Stimulated activated CD4-positive, alpha-beta T cell treated with anti-CD3 and anti-CD28 coated beads, Interleukin-1b, Interleukin-23, amount 100 ng/mL, for 1 hour (primary cell): ENCODE measurements at places on chromosomes 11 and 22.

DNA sequence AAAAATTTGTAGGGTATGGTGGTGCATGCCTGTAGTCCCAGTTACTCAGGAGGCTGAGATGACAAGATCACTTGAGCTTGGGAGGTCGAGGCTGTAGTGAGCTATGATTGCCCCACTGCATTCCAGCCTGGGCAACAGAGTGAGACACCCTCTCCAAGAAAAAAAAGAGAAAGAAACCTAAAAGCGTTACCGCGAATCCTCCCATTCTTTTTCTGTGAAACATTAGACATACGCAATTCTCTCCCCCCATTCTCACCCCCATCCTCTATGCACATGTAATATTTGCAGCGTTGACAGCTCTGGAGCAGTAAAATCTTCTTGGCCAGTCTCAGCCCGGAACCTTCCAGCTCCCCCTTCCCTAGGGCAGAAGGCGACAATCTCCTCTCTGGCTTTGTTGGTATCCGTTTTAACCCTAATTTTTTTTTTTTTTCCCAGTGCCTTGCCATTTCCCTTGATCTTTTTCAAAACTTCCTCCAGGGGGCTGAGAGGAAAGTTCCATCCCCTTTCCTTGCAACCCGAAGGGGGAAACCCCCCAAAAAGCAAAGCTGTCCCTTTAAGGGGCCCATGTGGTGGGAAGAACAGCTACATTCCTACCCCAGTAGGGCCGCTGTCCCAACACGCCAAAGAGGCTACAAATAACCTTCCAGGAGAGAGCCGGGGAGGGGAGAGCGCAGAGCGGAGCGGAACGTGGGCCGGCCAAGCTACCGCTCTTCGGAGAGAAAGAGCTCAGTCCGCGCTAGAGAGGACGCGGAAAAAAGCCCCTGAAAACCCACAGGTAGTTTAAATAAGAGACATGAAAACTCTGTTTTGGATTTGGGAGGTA, 1.9 kb downstream of the LRP4 start:
- DNase-seq, result no peak

DNA sequence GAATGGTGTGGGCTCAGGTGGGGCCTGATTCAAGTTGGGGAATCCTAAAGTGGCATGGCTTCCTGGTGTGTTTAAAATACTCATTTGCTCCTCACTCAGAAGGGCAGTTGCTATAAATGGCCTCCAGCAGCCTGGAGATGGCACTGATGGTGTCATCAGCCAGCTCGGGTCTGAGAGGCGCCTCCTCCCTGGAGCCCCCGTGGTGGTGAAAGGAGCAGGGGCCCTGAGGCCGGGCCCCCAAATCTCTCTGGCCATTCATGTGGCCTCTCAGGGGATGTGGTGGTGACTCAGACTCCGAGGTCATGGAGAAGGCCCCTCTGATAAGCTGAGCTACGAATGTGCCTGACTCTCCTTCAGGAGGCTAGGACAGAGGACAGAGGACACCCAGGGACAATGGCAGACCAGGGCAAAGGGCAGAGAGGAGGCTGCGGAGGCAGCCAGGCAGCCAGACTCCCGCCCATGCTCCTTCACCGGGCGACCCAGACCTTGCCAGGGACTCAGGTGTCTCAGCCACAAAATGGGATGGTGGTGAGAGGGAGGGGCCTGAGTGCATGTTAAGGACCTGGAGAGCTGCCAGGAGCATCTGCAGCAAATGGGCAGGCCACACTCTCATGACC, 129.2 kb downstream of the CTTN start:
- no peak for DNase-seq

- no peak for DNase-seq
Observed at GRCh38 chr22:30697975-30698374, 3.3 kb downstream of the OSBP2 start.

DNA sequence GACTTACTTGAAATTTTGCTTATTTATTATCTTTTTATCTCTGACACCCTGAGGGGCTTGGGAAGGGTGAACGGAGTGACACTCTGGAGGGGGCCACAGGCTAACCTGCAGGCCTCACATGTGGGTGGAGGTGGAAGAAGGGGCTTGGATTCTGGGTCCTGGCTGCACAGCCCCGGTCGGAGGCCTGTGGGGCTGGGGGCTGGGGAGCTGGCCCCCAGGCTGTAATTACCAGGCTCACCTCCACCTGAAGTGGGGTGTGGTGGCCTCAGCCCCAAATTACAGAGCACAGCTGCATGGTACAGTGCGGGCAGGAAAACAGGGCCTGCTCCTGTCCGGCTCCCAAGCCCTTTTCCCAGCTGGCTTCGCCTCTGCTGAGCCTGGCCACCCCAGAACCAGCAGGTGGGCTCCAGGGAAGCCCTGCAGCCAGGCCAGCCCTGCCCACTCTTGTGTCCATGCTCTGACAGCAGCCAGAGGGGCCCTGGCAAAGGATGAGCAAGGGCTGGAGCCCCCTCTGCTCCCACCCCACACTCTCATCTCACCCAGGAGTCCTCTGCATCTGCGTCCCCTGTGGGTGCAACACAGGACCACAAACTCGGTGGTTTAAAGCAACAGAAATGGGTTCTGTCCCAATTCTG, 48.0 kb downstream of the IGF2 start:
- no peak for DNase-seq

DNA sequence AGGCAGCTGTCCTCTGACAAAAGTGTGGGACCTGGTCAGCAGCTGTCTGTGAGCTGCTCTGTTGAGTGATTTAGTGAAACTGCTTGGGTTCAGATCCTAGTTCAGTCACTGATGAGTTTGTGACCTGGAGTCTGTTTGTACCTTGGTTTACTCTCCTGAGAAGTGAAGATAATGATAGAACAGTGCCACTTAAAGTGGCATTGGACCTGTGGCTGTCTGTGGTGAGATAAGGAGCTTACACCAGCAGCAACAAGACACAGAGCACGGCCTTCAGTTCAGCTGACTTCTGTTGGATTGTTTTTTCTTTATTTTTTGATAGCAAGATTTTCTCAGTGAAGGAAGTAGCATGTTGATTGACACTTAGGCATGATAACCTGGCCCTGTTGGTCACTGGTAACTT, 46.2 kb upstream of the CTTN start:
- DNase-seq, result no peak
